Mucosa of gallbladder (tissue), 1 donor: ENCODE measurements at places on chromosomes 1 and 21.

DNA sequence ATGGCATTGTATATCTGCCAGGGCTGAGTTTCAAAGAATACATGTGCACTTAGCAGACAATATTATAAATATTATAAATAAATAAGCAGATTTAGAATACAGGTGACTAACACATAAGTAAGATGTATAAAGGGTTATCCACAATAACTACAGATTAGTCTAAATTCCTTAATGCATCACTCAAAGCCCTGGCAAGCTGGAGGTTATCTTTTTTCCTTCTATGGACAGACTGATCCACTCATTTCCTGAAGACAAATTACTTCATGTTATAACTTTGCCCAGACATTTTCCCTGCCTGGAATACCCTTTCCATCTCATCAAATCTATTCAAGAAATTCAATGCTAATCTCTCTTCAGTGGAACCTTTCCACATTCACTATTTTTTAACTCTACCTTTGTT lies 38.8 kb downstream of the LUZP1 start:
- no peak for DNase-seq

DNA sequence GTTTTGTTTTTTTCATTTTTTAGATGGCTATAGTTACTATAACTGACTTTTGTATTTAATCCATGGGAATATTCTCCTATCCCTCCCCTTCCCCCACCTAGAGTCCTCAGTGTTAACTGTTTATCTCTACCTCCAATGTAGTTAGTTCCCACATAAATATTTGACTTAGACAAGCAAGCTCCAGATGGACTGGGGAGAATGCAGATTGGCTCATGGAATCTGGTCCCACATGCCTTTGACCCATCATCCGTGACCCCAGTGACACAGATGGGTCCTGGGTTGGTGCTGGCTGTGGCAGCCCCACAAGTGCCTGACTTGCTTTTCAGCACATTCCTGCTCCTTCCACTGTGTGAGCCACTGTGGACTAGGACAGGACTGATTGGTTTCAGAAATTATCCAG lies 41.8 kb downstream of the ATP2B4 start:
- no peak for DNase-seq

- DNase-seq, result no peak
Observed at GRCh38 chr1:103945774-103946173, 196.1 kb downstream of the AMY1C start.

DNA sequence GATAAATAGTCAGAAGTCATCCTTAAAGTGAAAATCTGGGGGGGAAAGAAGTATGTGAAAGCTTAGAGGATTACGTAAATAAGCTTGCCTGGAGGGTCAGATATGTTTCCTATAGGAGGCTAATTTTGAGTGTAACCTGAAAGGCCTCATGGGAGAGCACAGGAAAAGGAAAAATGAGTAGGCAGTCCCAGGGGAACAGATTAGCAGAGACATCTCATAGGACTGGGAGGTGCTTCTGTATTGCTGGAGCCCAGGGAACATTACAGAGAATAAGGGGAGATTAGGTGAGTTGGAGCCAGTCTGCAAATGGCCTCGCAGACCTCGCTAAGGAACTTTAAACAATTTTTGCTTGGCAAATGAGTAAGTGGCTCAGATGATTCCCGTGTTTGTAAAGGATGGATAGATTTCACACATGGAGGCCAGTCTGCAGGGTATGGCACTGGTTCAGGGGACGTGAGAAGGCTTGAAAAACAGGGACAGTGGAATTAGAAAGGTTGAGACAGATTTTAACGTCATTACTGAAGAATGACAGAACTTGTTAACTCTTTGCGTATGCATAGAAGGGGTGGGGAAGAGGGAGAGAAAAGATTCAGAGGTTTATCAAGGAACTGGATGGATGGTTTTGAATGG lies 149.1 kb downstream of the GREM2 start:
- DNase-seq, result no peak

- no peak for DNase-seq
Observed at GRCh38 chr1:202656057-202656456, 54.2 kb downstream of the SYT2 start.

- DNase-seq, result no peak
Observed at GRCh38 chr1:183087001-183087400, 63.8 kb downstream of the LAMC1 start.

- no peak for DNase-seq
Observed at GRCh38 chr1:245378311-245378722, 223.5 kb downstream of the KIF26B start.

- no peak for DNase-seq
Observed at GRCh38 chr1:216721863-216722262, 1.4 kb downstream of the ESRRG start.

DNA sequence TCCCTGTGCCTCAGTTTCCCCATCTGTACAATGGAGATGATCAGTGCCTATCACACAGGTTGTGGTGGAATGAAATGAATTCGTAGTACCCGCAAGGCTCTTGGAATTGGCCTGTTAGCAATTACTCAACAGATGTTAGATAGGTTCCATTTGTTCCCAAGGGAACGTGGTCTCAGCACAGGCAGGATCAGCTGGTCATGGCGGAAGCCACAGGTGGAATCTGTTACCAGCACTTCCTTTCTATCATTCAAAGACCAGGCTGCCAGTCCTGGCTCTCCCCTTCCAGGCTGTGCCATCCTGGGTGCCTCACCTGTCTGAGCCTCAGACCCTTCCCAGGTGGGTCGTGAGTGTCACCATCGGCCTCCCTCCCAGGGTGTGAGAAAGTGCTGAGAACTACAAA lies 61.5 kb downstream of the FBXO2 start:
- no peak for DNase-seq

GRCh38 chr1:64511044-64511443 lies 41.1 kb downstream of the CACHD1 start:
- DNase-seq, result no peak

GRCh38 chr21:16792101-16792500 lies 720.7 kb upstream of the CXADR start:
- DNase-seq, result no peak

DNA sequence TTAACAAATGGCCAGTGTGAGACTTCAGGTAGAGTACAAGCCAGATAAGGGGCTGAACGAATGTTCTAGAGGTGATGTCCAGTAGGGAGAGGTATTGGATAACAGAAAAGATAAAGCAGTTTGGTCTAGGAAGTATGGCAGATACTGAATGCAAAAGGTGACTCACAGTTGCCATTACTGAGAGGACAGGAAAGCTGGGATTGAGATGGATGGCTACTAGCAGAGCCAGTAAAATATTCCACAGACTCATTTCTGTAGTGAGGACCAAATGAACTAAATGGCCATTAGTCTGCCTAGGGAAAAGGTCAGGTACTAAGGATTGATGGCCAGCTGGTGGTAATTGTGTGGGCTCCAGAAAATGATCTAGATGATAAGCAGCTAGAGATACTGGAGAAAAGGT lies 11.5 kb downstream of the MACO1 start:
- DNase-seq, result no peak

GRCh38 chr21:45253633-45254459 lies 33.8 kb downstream of the POFUT2 start:
- no peak for DNase-seq

- no peak for DNase-seq
Observed at GRCh38 chr1:171563675-171564074, 58.4 kb upstream of the MYOCOS start.

DNA sequence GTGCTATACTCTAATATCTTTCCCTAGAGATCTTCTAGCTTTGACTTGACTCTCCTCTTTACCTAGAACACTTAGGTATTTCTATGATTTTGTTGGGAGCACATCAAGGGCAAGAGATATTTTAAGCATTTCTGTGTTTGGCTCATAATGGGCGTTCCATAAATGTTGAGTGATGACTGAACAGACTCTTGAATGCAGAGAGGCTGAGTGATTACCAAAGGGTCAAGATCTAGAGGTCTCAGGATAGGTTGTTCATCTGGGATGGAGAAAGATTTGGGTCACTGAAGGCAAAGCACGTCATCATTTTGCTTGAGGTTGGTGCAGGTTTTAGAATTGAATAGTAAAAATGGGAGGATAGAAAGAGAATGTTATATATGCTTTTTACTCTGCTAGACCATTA lies 705.4 kb upstream of the B3GALT2 start:
- no peak for DNase-seq

DNA sequence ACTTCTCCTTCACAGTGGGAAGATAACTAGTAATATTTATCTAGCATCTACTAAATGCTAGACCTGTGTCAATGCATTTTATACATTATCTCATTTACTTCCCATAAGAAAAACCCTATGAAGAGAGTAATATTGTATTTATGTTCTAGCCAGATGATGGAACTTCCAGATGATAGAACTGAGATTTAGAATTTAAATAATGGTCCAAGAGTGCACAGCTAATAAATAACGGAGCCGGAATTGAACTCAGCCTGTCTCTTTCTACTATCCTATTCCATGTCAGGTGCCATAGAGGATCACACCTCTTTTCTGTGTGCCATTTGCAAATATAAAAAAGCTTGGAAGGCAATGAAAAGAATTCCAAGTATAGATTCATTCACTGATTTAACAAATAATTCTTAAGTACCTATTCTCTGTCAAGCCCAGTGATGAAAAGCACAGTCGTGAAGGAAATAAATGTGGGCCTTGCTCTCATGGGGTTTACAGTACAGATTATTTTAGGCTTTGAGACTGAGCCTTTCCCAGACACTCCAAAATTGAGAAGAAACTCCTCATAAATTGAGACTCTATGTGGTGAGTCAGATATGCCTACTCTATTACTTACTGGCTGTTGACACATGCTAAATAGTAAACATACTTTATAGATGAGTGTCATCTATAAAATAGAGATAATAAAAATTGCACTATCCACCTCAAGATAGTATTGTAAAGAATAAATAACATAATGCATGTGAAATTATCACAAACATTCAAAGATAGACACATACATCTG lies 378.0 kb upstream of the PRMT6 start:
- DNase-seq, result no peak
